Dorsolateral prefrontal cortex (tissue), 122 donors: ENCODE measurements at places on chromosomes 4 and X.

- DNase-seq: no peak
These were observed 37.2 kb downstream of the GUCY1B1 start for GRCh38 chr4:155795991-155796390.

DNA sequence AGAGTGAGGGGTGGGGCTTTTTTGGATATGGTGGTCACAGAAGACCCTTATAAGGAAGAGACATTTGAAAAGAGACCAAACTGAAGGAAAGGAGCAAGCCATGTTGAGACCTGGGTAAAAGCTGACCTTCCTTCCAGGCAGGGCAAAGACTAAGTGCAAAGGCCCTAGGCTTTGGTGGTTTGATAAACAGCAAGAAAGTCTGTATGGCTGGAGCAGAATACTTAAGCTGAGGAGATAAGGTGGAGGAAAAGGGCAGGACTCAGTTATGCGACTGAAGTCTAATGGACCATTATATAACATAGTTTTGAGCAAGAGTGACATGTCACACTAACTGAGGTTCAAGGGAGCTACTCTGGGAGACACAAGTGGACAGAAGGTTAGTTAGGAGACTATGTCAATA, 20.0 kb downstream of the SH3RF1 start:
- no peak for DNase-seq

GRCh38 chrX:138504273-138504672, 207.2 kb downstream of the FGF13 start:
- no peak for DNase-seq

DNA sequence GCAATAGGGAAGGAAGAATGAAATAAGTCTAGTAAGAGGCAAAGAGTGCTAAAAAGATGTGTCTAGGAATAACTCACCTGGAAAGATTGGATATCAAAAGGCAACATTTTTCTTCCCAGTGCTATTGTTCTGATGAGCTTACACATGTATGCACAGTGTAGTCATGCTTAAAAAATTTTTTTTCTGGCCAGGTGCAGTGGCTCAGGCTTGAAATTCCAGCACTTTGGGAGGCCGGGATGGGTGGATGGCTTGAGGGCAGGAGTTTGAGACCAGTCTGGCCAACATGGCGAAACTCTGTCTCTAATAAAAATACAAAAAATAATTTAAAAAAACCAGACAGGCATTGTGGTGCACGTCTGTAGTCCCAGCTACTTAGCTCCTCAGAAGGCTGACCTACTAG, 795.8 kb upstream of the IGFBP7 start:
- DNase-seq: no peak

- DNase-seq: no peak
These were observed 129.0 kb upstream of the STX18 start for GRCh38 chr4:4670869-4671268.

DNA sequence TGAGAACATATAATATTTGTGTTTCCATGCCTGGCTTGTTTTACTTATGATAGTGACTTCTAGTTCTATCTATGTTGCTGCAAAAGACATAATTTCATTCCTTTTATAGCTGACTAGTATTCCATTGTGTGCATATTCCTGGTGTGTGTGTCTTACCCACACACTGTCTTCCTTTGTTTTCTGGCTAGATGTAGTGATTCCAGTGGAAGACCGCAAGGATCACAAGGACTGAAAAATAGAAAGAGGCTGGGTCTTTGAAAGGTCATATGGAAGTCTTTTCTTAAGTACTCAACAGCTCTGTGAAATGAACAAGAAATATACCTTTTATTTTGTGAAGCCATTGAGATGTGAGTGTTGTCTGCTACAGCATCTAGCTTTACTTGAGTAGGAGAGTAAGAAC, 29.4 kb upstream of the TAB3 start:
- no peak for DNase-seq

GRCh38 chrX:100654261-100654660, 10.3 kb downstream of the SRPX2 start:
- no peak for DNase-seq

DNA sequence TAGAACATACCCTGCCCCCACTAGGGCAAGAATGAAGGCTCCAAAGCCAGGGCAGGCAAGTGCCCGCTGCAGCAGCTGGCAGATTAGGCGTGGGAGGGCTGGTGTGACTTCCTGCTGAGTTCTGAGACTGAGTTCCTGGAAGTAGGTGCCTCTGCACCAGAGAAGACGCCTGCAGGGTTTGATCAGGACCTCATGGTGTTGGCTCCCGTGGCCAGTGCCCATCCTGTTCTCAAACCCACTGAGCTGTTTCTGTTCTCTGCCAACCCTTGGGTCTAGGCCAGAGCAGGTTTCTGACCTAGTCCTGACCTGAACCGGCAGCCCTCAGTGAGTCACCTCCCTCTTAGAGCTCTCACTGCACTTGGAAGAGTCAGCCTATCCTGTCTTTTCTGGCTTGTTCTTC, 220.7 kb downstream of the HS6ST2 start:
- DNase-seq: no peak

- no peak for DNase-seq
These were observed 45.0 kb downstream of the NHSL2 start for GRCh38 chrX:71955530-71956120.

GRCh38 chr4:89064848-89065247, 7.9 kb upstream of the FAM13A start:
- DNase-seq: no peak

DNA sequence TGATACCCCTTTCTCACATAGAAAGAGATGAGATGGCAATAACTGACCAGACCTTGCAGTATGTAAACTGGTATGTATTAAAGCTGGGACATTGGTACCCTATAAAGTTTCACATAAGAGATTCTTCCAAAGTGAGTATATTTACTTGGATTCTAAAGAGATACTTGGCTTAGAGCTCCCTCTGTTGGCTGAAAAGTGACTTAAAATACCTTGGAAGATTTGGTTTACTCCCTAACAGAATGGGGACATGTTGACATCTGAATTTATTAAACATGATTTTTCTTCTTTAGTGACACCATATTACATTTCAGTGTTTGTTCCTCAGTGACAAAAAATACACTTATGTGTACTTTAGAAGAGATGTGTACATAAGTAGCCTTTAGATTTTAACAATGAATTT, 47.9 kb upstream of the RGN start:
- no peak for DNase-seq

DNA sequence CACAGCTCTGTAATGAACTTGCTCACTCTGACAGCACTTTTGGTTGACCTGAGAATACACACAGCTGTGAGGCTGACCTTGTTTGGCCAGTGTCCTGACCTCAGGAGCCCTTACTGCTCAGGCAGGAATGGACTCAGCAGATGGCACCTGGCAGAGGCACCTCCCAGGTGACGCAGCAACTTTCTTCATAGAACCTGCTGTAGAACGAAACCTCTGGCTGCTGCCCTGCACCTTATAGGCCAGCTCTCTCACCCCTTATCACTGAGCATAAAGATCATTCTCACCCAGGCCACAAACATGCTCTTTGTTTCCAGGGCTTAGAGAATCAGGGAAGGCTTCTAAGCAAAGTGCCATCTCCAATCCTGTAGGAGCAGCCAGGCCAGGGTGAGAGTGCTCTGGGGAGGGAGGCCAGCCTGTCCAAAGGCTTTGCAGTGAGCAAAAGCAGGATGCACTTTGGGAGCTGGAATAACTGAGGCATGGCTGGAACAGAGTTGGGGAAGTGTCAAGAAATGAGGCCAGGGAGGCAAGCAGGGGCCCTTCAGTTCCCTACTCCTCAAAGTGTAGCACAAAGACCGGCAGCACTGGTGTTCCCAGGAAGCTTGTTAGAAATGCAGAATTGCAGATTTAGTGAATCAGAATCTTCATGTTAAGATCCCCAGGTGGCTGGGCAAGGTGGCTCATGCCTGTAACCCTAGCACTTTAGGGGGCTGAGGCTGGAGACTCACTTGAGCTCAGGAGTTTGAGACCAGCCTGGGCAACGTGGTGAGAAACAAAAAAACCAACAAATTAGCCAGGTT, 13.3 kb upstream of the CENPU start:
- no peak for DNase-seq

GRCh38 chr4:168353746-168354145, 35.2 kb upstream of the DDX60 start:
- DNase-seq: no peak

DNA sequence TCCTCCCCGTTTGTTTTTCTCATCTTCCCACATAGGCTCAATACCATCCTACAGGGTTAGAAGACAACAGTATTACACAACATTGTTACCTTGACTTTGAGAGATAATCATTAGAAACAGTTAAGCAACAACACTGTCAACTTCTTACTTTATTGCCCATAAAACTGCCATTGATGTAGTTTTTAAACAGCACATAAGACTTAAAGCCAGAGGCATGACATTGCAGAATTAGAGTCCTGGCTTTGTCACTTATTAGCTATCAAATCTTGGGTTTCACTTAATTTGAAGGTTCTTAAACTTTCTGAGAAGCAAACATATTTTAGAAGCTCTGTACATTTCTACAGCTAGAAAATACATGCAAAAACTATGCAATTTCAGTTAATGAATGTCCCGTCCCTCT, 41.8 kb downstream of the EIF4E start:
- DNase-seq: no peak

DNA sequence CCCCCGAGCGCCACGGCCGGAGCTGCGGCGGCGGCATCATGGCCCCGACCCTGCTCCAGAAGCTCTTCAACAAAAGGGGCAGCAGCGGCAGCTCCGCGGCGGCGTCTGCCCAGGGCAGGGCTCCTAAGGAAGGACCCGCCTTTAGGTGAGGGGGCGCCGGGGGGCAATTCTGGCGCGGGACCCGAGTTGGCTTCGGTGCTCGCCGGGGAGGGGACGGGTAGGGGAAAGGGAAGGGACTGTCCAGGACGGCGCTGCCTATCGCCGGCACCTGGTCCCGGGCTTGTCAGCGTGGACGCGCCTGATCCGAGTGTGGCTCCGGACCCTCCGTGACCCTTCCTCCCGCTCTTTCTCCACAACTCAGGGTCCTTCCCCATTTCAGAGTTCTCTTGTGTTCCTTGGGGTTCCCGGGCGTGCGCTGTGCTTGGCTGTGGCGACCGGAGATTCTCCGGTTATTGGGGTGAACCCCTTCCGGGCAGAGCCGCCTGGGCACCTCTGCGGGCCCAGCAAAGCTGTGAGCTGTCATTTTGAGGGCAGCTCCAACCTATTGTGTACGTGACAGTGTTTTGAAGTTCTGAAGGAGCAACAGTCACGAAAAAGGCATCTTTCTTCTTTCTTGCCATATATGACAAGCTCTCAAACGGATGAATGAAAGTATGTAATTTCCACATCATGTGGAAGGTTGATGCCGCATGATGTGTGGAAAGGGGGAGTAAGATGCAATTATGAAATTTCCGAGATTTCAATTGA, 522 bp downstream of the FNIP2 start:
- peak; percentile 57 for DNase-seq

DNA sequence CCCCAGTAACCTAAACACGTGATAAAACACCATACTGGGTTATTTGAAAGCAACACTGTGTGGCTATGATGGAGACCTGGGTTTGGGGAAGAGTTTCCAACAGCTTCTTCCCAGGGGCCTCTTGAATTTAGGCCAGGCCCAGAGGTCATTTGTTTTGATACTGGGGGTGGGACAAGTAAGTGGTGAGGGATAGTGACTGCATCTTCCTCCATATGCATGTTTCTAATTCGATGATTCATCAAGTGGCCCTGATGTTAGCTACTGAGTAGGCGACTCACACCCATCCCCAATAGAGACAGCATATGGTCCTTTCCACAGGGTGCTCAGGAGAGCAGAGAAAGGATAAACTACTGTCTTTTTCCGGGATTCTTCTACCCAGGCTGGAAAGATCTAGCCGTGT, 2.7 kb downstream of the NDP start:
- DNase-seq: no peak

- no peak for DNase-seq
These were observed 495.0 kb upstream of the SLIT2 start for GRCh38 chr4:19756661-19757060.

GRCh38 chr4:47473141-47473750, 9.7 kb upstream of the COMMD8 start:
- DNase-seq: no peak

DNA sequence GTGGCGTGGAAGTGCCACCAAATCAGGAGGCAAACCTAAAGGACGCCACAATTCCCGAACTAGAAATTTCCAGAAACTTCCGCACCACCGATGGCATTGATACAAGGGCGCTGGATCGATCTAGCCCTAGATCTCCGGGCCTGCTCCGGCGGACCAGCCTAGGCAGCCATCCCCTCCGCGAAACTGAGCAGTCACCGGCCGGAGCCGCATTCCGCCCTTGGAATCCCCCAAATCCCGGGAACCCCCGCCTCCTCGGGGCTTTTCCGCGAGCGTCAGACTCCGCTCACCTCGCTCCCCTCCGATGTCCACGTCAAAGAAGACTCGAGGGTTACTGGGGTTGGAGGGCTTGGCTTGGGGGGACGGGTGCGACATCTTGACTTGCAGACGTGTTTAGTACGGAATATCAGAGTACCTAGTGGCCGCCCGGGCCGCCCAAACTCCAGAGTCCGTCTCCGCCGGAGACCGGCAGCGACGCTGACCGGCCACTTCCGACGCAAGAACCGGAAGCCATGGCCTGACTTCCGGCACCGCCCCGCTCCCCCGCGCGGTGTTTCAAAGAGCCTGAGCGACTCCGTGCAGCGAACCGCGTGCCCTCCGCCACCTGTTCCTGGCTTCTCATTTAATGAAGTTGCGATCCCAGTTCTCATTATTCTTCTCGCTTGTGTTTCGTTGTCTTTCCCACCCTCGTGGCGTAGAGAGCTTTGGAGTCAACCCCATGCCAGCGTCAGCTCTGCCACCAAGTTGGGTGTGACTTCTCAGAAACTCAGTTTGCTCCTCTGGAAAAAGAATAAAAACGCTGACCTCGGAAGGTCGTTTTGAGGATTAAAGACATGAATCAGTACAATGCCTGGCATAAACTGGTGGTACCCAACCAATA, at the start of gene PPID:
PPID (minus strand) TSS at position 480 of the 877 bp plus-strand sequence; CDS start at position 372, 108 bp downstream.
- DNase-seq: peak; percentile 85
